ENCODE measurements at places on chromosomes 1 and 21.

GRCh38 chr1:110523011-110523410, 4.0 kb upstream of the KCNA10 start:
- no peak for DNase-seq

DNA sequence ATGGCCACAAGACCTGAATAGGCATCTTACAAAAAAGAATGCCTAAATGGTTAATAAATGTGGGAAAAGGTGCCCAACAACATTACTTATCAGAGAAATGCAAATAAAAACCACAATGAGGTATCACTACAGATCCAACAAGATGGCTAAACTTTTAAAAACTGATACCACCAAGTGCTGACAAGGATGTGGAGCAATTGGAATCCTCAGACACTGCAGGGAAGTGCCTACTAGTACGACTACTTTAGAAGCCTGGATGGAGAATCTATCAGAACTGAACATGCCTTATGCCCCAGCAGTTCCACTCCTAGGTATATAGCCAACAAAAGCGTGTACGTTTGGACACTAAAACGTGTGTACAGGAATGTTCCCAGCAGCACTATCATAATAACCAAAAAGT, 19.9 kb downstream of the TNFRSF8 start:
- no peak for DNase-seq

- DNase-seq = no peak
Observed at GRCh38 chr1:82538876-82539275, 738.1 kb downstream of the ADGRL2 start.

GRCh38 chr1:42109600-42109999, 43.6 kb upstream of the GUCA2B start:
- DNase-seq = no peak

DNA sequence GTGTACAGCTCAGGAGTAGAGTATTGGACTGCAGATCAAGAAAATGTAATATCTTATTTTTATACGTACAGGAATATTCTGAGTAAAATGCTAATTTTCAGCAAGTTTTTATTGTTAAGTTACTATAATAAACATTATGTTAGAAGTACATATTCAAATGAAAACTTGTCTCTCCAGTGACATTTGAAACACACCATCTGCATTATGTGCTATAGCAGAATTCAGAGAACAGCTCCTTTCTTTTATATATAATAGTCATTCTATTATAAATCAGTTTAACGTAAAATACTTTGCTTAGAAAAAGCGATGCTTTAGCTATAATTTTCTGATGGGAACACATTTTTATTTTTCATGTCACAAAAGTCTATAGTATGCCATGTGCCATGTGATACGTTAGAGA, 249.0 kb downstream of the PTPRC start:
- DNase-seq = no peak

GRCh38 chr1:236495467-236496112, 28.2 kb upstream of the LGALS8 start:
- DNase-seq = no peak

DNA sequence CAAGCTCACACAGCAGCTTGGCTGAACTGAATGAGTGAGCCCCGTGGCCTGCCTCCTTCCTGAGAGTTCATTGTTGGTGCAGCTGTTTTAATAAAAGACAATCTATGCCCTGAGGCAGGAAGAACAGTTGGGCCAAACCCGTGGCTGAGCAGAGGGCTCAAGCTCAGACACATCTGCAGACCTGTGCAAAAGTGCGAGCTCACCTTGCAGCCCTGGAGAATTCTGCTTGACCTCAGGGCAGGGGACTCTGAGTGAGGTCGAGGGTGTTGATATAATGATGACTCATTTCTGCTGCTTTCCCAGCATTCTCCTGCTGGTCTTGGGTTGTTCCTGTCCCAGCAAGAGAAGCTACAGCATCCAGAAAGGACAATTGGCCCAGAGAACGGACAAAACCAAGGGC, 61.0 kb downstream of the ATP5PO start:
- DNase-seq = no peak

- DNase-seq = no peak
Observed at GRCh38 chr1:78419309-78419708, 71.5 kb upstream of the PTGFR start.

DNA sequence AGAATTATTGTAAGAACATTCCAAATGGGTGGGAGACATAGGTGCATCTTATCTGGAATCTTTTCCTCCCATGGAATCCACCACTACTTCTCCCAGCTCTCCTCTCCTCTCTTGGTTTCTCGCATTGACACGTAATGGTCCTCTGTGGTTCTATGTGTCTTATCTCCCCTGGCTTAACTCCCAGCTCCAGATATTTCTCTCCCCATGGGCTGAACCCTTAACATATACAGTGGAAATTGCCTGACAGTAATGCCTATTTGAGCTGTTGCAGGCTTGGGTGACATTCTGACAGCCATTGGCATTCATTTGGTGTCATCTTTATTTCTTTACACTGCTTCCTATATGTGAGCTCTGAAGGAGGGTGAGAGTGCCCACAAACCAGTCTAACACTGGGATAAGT, 118.3 kb downstream of the SPATA46 start:
- DNase-seq = no peak

Data from GM10248 (cell line).